ENCODE measurements at places on chromosomes 3 and 15. TPM values are rescaled to one million over a fixed set of nuclear protein-coding genes. Genes with fewer than 3 reads are reported as not detected.

ALDH1A2 gene
- 4.5 TPM for total RNA-seq

- no peaks in the 10 kb centered on the region for H3K4me1 ChIP-seq
- DNase-seq = no peak
- H3K27ac ChIP-seq = no peak overlapping the region
- H3K4me3 ChIP-seq = no peak overlapping the region
Measured at GRCh38 chr3:148329481-148330235, 368.0 kb upstream of the AGTR1 start.

RPL39L gene
- 2.5 TPM for total RNA-seq

GRCh38 chr3:33145221-33145900, 31.5 kb downstream of the CRTAP start:
- H3K4me3 ChIP-seq = no peak overlapping the region
- H3K36me3 ChIP-seq = peaks cover 15% of the 10 kb centered on the region
- H3K27me3 ChIP-seq = no peaks in the 10 kb centered on the region
- H3K4me1 ChIP-seq = no peaks in the 10 kb centered on the region
- H3K27ac ChIP-seq = no peak overlapping the region

DNA sequence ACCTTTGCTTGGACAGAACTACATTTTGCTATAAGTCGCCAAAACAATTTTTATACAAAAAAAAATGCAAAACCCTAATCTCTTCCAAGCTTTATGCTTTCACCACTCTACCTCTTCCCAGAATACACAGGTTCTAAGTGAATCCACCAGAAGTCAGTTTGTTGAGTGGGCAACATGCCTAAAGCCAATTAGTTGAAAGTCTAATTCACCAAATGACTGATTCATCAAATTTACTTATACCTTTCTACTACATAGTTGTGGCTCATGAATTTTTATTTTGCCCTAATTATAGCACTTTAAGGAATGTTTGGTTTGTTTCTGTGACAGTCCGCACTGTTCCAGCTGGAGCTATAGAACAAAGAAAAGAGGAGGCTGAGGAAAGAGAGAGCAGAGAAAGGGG, 265.9 kb upstream of the TGFBR2 start:
- H3K27me3 ChIP-seq = no peaks in the 10 kb centered on the region
- no peaks in the 10 kb centered on the region for H3K36me3 ChIP-seq
- H3K4me3 ChIP-seq = no peak overlapping the region
- DNase-seq = no peak
- peaks cover 7% of the 10 kb centered on the region for H3K4me1 ChIP-seq
- no peak overlapping the region for H3K27ac ChIP-seq

DNA sequence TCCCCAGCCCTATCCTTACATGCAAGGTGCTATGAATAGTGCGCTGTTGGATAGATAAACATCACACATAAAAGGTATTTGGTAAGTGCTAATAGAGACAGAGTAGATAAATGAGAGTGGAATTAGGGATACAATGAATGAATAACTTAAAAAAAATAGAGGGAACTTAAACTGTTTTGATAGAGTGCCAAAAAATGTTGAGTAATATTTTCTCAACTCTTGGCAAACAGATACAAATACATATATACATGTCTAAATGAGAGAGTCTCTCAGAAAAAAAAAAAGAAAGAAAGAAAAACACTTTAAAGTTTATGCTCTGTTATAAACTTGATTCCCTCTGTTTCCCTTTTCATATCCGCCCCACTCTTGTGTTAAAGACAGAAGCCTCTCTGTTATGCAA, 667.4 kb downstream of the ROBO2 start:
- no peaks in the 10 kb centered on the region for H3K27me3 ChIP-seq
- no peak overlapping the region for H3K27ac ChIP-seq
- DNase-seq = no peak
- H3K4me1 ChIP-seq = no peaks in the 10 kb centered on the region

CPA3 gene
- total RNA-seq = not detected

GRCh38 chr3:52670621-52671521, 14.8 kb downstream of the PBRM1 start:
- H3K27ac ChIP-seq = peak overlapping the region; percentile 48
- no peaks in the 10 kb centered on the region for H3K27me3 ChIP-seq
- H3K36me3 ChIP-seq = peaks cover 48% of the 10 kb centered on the region
- no peak overlapping the region for H3K4me3 ChIP-seq

TM6SF1 gene
- 10.3 TPM for total RNA-seq

DNA sequence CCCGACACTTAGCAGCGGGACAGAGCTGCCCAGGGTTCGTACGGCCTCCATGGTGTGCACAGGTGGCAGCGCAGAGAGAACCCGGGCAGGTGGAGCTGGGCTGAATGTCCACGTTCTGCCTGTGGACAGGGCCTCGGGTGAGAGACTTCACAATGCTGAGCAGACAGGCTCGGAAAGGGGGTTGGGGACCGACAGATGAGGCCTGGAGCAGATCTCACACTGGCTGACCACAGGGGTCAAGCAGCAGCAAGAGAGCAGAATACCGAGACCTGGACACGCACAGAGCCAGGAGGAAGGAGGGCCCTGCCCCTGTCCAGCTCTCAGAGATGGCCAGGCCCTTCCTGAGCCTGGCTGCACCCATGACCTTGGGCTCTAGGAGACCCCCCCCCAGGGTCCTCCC, 83.0 kb downstream of the VGLL4 start:
- H3K36me3 ChIP-seq = peaks cover 96% of the 10 kb centered on the region
- H3K4me3 ChIP-seq = no peak overlapping the region
- DNase-seq = no peak
- H3K4me1 ChIP-seq = peaks cover 44% of the 10 kb centered on the region
- no peak overlapping the region for H3K27ac ChIP-seq

GRCh38 chr3:177426106-177426877, 229.0 kb upstream of the TBL1XR1 start:
- peak overlapping the region; percentile 78 for H3K27ac ChIP-seq
- H3K4me3 ChIP-seq = no peak overlapping the region
- no peak for DNase-seq
- H3K27me3 ChIP-seq = no peaks in the 10 kb centered on the region
- H3K4me1 ChIP-seq = peaks cover 45% of the 10 kb centered on the region

All from spleen (tissue), 13 donors.